Coronary artery (tissue), 2 donors: ENCODE measurements at places on chromosomes 5 and 9.

DNA sequence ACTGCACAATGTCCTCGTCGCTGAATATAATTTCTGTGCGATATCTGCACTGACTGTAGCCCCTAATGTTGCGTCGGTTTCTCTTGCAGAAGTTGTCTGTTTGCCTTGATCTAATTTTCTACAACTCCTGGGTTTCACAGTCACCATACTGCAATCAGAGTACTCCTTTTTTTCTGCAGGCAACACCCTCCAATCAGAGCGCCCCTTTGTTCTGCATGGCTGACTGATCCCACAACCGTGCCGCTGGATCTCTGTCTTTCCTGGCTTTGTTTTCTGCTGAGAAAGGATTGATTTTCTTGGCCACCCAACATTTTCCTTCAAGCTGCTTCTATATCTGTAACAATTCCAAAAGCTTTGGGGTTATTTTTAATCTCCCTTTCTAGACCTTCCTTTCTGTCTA lies 182.2 kb upstream of the SMARCA2 start:
- DNase-seq, result no peak

GRCh38 chr9:34492051-34492450 lies 30.7 kb downstream of the ENHO start:
- DNase-seq, result no peak

GRCh38 chr9:26643826-26644225 lies 248.8 kb downstream of the CAAP1 start:
- no peak for DNase-seq

DNA sequence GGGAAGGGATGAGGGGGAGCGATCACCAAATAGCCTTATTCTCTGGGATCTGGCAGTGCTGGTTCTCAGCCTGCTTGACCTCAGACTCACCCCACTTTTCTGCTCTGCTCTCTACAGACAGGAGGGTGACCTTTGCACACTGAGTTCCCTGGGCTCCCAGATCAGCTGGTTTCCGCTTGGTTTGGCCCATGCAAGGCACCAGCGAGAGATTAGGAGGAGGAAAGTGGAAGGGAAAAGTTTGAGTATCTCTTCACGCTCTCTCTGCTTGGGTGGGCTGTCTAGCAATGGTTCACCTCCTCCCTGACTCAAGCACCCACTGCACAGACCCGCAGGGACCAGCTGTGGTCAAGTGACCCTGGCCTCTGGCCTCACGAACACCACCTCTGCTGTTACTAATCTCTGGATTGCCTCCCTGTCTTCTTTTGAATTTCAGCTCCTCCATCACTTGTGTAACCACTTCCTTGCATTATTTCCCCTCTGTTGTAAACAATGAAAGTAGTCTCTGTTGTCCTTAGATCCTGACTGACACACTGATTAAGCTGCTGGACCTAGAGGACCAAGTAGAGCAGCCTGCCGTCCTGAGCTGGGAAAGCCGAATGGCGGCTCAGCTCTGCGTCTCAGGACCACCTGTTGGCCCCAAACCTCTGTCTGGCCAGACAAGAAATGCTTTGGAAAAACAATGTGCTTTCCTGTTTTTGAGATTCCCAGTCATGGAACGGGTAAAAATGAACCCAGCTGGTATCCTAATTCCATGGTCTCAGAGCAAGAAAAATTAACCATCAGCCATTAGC lies 186.6 kb downstream of the CRB2 start:
- no peak for DNase-seq
